ENCODE measurements at places on chromosomes 5 and 9.

- no peak for DNase-seq
These were observed 19.7 kb downstream of the MYO10 start for GRCh38 chr5:16916262-16916878.

- DNase-seq = peak; percentile 47
These were observed 153.2 kb upstream of the C9orf72 start for GRCh38 chr9:27726244-27727081.

DNA sequence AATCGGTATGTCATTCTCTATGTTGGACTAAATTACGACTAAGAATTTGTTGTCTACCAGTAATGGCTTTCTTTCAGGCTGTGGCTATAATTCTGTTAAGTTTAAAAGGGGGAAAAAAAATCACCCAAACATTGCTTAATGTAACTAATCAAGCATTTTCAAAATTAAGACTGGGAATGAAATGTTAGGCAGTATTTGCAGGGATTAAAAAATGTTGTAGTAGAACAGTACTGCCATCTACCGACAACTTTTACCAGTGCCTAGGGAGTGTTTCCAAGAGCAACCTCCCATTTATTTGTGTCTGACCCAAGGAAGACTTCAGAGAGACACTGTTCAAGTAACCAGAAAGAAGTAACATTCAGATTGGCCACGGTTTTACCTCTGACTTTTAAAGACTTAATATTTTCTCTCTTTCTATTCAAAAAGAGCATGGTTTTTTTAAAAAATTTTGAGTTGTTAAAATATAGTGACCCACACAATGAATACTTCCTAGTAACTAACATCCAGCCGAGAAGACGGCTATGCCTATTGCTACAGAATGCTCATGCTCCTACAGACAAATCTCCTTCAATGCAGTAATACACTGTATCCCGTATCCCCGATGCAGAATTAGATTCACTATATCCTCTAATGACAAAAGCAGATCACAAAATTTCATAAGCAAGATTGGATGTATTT lies 92.4 kb downstream of the ARL15 start:
- no peak for DNase-seq

GRCh38 chr5:17255471-17256021 lies 38.1 kb downstream of the BASP1 start:
- no peak for DNase-seq

DNA sequence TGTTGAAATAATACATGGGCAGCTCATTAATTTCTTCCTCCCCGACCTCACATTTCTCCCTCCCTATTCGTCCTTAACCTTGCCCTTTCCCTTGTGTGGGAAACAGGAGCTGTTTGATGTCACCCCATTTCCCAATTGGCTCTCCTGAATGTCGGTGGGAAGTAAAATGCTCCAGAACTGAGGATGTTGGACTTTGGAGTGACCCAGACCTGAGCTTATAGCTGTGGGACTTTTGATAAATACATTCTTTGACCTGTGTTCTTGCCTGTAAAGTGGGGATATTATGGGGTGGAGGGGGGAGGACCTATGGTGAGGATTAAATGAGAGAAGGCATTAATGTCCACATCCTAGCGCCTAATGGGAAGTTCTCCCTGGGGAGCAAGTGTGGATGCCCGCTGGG lies 91.3 kb downstream of the ZNF618 start:
- DNase-seq = no peak

- no peak for DNase-seq
These were observed 316.2 kb upstream of the CLINT1 start for GRCh38 chr5:158174918-158175851.

GRCh38 chr5:169442913-169443784 lies 140.4 kb upstream of the SPDL1 start:
- no peak for DNase-seq

- no peak for DNase-seq
These were observed 180.5 kb downstream of the NFIB start for GRCh38 chr9:14133394-14133793.

DNA sequence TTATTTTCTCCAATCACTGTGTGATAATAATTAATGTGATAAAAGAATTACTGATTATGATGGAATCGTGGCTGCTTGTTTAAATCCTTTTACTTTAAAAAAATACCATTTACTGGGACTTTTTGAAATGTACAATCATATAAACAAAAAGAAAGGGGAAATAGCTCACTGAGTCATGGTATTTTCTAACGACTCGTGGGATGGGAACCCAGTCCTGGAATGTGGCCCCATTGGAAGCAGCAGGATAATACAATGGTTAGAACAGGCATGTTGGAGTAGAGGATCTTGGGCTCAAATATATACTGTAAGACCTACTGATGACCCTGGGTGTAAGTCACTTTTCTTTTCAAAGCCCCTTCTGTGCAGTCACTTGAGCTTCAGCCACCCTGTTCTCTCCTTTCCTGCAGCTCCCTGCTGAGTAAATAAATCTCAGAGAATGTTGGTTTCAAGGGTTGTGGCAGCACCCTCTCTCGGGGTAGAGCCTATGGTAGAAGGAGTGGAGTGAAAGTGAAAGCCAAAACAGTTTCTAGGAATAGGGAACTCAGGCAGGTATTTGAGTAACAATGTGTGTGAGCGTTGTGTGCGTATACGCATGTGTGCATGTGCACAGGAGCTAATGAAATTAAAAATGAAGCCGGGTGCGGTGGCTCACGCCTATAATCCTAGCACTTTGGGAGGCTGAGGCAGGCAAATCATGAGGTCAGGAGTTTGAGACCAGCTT lies 40.8 kb upstream of the LARP1 start:
- DNase-seq = no peak

GRCh38 chr9:33193818-33194217 lies 26.7 kb upstream of the B4GALT1 start:
- DNase-seq = no peak

GRCh38 chr5:65213921-65214525 lies 267.7 kb downstream of the ADAMTS6 start:
- DNase-seq = no peak

- no peak for DNase-seq
These were observed 364.2 kb upstream of the CLINT1 start for GRCh38 chr5:158223054-158223600.

DNA sequence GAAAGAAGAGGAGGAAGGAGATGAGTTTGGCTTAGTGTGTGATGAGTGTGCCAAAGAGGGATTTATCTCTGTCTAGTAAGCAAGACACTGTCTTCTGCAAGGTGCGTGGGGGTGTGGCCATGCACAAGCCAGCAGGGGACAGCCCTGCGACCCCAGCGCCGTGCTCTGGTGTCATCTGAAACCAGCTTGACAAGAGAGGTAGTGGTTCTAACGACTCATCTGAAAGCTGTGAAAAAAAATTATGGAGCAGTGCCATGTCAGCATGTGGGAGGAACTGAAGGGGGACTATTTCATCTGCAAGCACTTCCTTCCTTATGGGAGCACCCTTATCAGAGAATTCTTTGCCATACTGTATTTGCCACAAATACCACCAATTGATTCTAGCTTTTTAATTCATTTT lies 398.6 kb downstream of the PSAT1 start:
- no peak for DNase-seq

- no peak for DNase-seq
These were observed 121.7 kb downstream of the NREP start for GRCh38 chr5:111635151-111635902.

GRCh38 chr5:137595396-137596079 lies 96.4 kb upstream of the SPOCK1 start:
- DNase-seq = no peak

GRCh38 chr5:144198386-144198785 lies 27.7 kb downstream of the KCTD16 start:
- no peak for DNase-seq

DNA sequence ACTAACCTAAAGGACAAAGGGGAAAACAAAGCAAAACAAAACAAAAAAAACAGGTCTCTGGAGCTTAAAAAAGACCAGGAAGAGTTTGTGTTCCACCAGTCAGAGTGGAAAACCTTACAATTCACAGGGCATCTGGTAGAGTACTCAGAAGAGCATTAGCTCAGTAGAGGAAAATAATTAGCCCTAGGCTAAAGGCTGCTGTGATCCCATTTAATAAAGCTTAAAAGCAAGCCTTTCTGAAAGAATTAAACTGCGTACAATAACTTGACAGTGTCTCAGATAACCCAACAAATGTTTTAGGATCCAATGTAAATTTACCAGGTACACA lies 7.3 kb downstream of the ECM2 start:
- no peak for DNase-seq

DNA sequence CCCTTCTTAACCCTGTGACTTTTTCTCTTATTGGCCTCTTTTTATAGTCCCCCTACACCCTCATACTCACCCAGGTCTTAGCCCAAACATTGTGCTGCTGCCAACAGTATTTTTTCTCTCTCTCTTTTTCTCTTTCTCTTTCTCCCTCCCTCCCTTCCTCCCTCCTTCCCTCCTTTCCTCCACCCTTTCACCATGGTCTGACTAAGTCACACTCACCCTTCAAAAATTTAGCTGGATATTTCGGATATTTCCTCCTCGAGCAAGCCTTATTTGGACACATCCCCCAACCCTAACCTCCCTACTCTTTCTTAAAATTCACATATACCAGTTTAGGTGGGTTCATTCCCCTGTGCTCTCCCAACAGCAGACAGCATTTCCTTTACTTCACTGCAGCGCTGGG lies 64.7 kb downstream of the FGF1 start:
- DNase-seq = no peak

- no peak for DNase-seq
These were observed 2.6 kb upstream of the SHB start for GRCh38 chr9:38071470-38072134.

DNA sequence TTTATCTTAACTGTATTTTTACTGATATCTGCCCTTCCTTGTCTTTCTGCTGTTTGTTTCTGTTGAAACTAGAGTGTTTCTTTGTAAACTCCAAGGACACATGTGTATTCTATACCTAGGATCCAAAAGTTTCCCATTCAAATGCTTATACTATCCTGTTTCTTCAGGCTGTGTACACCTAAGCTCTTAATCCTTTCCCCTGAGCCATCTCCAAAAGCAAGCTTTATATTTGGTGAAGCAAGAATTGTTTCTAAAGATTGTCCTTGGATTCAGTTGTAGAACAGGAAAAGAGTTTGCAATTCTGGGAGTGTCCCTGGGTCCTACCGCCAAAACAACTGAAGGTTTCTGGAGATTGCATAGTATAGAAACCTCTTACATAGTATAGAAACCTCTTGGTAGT lies 65.9 kb downstream of the CWC27 start:
- DNase-seq = no peak

DNA sequence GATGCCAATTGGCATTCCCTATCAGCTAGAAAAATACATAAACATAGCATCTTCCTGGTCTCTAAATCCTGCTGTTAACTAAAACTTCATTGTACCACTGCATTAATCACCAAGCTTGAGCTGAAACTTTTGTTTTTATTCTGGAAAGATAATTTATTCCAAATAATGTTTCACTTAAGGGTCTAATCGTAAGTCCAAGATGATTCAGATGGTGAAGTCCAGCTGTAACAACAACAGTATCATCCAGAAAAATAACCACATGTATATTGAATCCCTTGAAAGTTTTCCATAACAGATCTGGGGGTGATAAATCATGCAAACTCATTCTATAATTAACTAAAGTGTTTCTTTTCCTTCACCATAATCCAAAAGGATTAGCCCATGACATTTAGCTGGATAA lies 23.9 kb downstream of the RORB start:
- DNase-seq = no peak

GRCh38 chr5:133509742-133510079 lies 102.6 kb downstream of the FSTL4 start:
- DNase-seq = no peak

DNA sequence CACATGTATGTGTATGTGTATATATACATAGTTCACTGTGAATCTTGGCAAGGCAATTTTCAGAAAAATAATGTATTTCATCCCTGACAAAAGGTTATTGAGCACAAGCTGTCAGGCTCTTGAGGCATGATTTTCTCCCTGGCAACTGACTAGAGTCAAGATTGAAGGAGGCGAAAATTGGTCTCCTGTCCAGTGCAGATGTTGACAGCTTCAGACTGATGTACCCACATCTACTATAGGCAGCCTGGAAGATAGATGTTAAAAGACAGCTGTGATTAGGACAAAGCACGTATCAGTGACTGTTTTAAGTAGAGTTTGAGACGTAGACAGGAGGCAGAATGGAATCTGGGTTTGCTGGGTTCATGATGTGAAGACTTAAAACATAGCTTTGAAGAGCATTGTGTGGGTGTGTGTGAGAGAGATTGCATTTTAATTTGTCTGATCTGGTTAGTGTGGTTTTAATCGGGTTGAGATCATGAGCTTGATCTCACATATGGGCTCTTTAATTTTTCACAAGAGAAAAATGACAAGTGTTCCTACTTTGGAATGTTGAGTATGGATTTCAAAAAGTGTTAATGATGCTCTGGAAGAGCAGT lies 39.1 kb downstream of the CTNNA1 start:
- DNase-seq = no peak

Data from KG1 (cell line).